ENCODE measurements at places on chromosomes 12 and 14. TPM values are rescaled to one million over a fixed set of nuclear protein-coding genes. Genes with fewer than 3 reads are reported as not detected.

The TEX22 gene
- total RNA-seq = 0.20 TPM

The SOCS4 gene
- total RNA-seq = 13.1 TPM

The GPR132 gene
- total RNA-seq = 0.67 TPM

The INHBC gene
- not detected for total RNA-seq

The RNASE7 gene
- total RNA-seq = not detected

The SLC7A7 gene
- total RNA-seq = 9.8 TPM

The OAS2 gene
- total RNA-seq = 0.25 TPM

The TAS2R31 gene
- 0.17 TPM for total RNA-seq

The SDR9C7 gene
- total RNA-seq = not detected

The ASB2 gene
- 4.1 TPM for total RNA-seq

The LRFN5 gene
- total RNA-seq = not detected

The BMP4 gene
- 3.0 TPM for total RNA-seq

The KRT85 gene
- total RNA-seq = not detected

Measured in A549 treated with DMSO at 1 μM for 4 hours (cell line).